ENCODE measurements at places on chromosomes 7 and 10.

- no peak for DNase-seq
Observed at GRCh38 chr10:56449770-56450169, 88.7 kb upstream of the ZWINT start.

DNA sequence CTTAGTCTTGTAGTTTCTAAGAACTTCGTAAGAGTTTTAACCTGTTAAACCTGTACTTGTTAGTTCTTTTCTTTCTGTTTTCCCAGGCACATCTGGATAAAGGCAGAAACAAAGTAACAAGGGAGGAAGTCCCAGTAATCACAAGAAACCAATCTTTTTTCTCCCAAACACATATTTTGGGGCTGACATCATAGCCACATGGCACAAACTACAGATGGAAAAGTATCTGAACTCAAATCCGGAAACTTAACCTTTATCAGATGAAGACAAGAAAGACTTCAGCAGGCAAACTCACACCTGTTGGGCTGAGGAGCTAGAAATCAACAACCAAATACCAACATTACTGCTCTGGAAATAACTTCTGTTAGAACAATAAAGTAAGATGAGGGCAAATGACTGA is 67.1 kb downstream of the CUBN start:
- no peak for DNase-seq

GRCh38 chr10:23543691-23544380 is 105.0 kb downstream of the OTUD1 start:
- no peak for DNase-seq

- DNase-seq: no peak
Observed at GRCh38 chr10:113565364-113565763, 12.5 kb downstream of the HABP2 start.

DNA sequence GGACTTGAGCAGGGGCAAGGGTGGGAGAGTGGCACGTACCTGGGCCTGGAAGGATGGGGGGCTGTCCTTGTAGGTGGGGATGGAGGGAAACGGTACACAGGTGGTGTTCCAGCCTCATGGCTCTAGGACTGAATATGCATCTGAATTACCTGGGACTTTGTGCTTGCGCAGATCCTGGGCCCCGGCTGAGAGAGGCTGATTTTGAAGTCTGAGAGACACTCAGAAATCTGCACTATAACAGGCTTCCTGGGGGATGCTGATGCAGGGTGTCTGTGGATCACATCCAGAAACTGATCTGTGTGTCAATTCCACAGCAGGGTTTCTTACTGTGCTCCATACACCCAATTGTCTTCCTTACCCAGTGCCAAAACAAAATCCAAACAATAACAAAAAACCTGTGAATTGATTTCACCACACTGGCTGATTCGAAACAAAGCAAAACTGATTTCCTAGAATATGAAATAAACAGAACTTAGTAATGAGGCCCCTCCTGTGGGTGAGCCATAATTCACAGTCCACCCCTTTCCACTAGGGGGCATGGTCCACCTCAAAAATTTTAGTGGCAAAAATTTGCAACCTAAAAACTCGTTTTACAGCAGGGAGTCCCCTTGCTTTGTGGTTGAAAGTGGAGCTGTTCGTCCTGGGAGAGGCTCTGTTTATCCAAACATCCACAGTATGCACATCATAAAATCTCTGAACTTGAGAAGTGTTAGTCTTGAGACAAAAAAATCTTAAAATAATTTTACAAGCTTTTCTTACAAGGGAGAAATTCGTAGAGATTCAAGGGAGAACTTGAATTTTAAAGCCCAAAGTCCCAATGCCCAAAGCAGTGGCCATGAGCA is 32.0 kb upstream of the PLEKHA1 start:
- DNase-seq: no peak

DNA sequence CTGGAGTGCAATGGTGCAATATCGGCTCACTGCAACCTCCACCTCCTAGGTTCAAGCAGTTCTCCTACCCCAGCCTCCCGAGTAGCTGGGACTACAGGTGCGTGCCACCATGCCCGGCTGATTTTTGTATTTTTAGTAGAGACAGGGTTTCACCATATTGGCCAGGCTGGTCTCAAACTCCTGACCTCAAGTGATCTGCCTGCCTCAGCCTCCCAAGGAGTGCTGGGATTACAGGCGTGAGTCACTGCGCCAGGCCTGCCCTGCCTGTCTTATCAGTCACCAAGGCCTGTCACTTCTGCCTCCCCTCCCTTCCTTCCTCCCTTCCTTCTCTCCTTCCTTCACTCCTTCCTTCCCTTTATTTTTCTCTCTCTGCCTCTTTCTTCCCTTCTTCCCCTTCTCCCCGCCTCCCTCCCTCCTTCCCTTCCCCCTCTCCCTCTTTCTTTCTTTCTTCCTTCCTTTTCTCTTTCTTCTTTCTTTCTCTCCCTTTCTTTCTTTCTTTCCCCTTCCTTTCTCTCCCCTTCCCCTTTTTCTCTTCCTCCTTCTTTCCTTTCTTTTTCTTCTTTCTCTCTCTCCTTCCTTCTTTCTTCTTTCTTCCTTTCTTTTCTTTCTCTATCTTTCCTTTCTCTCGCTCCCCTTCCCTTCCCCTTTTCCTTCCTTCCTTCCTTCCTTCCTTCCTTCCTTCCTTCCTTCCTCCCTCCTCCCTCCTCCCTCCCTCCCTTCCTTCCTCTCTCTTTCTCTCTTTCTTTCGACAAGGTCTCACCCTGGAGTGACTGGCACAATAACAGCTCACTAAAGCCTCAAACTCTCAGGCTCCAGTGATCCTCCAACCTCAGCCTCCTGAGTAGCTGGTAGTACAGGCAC is 3.1 kb upstream of the ST7 start:
- no peak for DNase-seq

- DNase-seq: no peak
Observed at GRCh38 chr7:48976253-48976652, 51.9 kb downstream of the CDC14C start.

- no peak for DNase-seq
Observed at GRCh38 chr10:110870823-110871297, 868 bp upstream of the PDCD4 start.

- no peak for DNase-seq
Observed at GRCh38 chr10:111146025-111146640, 69.3 kb downstream of the ADRA2A start.

DNA sequence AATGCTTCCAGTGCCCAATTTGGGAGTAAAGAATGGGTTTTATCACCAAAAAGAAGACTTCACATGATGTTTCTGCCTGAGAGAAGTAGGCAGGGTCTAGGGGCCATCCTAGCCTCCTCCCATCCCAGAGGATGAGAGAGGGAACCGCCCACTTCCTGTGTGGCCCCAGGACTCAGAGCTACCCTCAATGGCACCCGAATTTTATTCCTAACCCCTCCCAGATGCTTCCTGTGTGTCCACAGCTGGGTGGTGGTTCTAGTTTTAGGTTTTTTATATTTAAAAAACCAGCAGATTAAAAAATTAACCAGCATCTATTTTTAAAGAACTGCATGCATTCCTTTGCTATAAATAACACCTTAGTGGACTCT is 583.5 kb downstream of the PTPRN2 start:
- DNase-seq: no peak

GRCh38 chr7:41117431-41117830 is 585.5 kb downstream of the INHBA start:
- DNase-seq: no peak

DNA sequence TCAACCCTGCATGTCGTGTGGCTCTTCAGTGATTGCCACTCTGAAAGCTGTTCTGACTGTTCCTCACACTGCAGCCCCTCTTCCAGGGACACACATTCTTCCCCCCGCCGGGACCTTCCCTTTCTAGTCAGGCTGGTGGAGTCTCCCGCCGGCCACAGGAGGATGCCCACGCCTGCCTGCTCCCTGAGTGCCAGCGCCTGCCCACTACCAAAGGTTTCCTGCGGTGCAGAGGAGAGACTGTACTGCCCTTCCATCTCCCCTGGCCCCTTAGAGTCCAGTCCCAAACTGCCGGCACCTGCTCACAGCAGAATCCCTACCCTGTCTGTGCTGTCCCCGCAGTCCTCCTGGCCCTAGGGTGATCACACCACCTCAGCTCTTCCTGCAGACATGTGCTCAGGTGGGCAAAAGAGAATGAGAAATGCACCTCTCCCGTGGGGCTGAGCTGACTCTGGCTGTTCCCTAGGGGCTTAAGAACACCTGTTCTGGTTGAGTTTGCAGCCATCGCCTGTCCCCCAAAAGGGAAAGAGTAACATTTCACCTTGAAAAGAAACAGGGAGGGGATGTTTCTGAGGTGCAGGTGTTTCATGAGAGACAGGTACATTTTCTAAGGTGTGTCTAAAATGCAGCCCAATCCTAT is 1.4 kb downstream of the PODXL start:
- no peak for DNase-seq

GRCh38 chr10:3248526-3249306 is 76.1 kb upstream of the PITRM1 start:
- no peak for DNase-seq

- DNase-seq: no peak
Observed at GRCh38 chr7:155531681-155532080, 14.7 kb downstream of the CNPY1 start.

- DNase-seq: no peak
Observed at GRCh38 chr7:27950123-27950522, 210.2 kb downstream of the TAX1BP1 start.
